ENCODE measurements at places on chromosomes 5 and 9.

GRCh38 chr5:103851091-103851490, 288.5 kb upstream of the NUDT12 start:
- H3K4me1 ChIP-seq = no peaks in the 10 kb centered on the region
- no peak overlapping the region for H3K27ac ChIP-seq
- no peaks in the 10 kb centered on the region for H3K27me3 ChIP-seq
- DNase-seq = no peak
- no peak overlapping the region for H3K4me3 ChIP-seq
- no peaks in the 10 kb centered on the region for H3K36me3 ChIP-seq

- H3K4me1 ChIP-seq = no peaks in the 10 kb centered on the region
- H3K27ac ChIP-seq = no peak overlapping the region
- DNase-seq = no peak
Measured at GRCh38 chr5:153096381-153096780, 394.1 kb upstream of the GRIA1 start.

DNA sequence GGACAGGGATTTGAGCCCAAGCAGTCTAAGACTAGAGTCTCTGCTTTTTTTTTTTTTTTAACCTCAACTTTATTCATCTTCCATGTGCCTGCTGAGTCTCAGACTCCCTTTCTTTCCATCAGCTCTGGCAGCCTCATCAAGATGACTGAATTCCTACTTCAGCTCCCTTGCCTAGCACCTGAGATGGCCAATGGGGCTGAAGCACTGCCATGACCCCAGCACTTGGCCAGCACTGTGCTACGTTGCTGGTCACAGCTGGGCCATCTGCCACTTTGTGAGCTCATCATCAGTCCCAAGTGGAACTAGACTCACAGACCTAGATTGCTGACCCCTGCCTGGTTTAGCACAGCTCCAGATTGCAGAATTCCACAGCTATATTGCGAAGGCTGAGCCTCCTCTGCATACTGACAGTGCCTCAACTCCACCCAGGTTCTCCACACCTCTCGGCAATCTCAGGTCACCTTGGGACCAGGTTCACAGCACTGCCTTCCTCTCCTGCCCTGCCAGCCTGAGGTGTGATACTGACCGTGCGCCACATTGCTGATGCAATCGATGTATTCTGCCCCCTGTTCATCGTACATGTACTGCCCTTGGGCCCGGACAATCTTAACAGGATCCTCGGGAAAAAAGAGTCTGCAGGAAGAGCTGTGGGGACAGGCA, 1.6 kb downstream of the PHYKPL start:
- peaks cover 52% of the 10 kb centered on the region for H3K36me3 ChIP-seq
- H3K27ac ChIP-seq = peak overlapping the region; percentile 55
- H3K4me3 ChIP-seq = peak overlapping the region; percentile 89
- no peaks in the 10 kb centered on the region for H3K27me3 ChIP-seq
- no peak for DNase-seq
- peaks cover 27% of the 10 kb centered on the region for H3K4me1 ChIP-seq

DNA sequence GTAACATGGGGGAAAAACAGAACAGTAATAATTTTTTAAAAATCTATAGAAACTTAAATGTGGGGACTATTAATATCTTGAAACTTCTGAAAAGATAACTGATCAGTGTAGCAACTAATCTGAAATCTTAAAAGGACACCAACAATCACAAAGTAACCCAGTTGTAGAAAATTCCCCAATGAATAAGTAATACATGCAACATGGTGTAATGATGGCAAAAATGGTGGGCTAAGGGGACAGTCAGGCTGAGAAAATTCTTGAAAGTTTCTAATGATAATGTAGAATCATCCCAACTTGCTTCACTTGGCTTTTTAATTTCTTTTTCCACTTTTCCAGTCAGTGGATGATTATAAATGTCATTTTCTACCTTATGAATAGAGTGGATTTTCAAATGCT, 5.4 kb downstream of the NFIL3 start:
- peak overlapping the region; percentile 92 for H3K27ac ChIP-seq
- peaks cover 72% of the 10 kb centered on the region for H3K4me1 ChIP-seq
- DNase-seq = no peak
- peaks cover 39% of the 10 kb centered on the region for H3K36me3 ChIP-seq
- H3K27me3 ChIP-seq = no peaks in the 10 kb centered on the region

DNA sequence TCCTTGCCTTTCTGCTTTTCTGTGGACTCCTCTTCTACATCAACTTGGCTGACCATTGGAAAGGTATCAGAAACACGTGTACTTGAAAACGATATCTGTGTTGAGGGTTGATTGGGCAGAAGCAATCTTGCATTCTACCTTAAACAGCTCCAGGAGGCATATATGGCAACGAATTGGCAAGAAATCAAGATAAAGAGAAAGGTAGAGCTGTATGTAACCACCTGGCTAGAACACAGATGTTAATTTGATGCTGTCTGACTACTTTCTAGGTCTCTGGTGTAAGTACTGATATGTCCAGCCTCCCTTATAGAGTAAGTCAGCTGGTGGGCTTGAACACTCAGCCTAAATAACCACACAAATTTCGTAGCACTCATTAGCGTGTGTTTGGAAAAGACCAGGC, 1.3 kb downstream of the MAN1B1 start:
- H3K4me1 ChIP-seq = peaks cover 25% of the 10 kb centered on the region
- DNase-seq = no peak
- no peaks in the 10 kb centered on the region for H3K27me3 ChIP-seq
- peak overlapping the region; percentile 91 for H3K4me3 ChIP-seq
- peaks cover 18% of the 10 kb centered on the region for H3K36me3 ChIP-seq
- peak overlapping the region; percentile 94 for H3K27ac ChIP-seq
